Ovary (tissue), 10 donors: ENCODE measurements at places on chromosomes 6 and 20. TPM values are rescaled to one million over a fixed set of nuclear protein-coding genes. Genes with fewer than 3 reads are reported as not detected.

LY6G6D gene
- total RNA-seq = not detected

EFCAB8 gene
- total RNA-seq = not detected

DNA sequence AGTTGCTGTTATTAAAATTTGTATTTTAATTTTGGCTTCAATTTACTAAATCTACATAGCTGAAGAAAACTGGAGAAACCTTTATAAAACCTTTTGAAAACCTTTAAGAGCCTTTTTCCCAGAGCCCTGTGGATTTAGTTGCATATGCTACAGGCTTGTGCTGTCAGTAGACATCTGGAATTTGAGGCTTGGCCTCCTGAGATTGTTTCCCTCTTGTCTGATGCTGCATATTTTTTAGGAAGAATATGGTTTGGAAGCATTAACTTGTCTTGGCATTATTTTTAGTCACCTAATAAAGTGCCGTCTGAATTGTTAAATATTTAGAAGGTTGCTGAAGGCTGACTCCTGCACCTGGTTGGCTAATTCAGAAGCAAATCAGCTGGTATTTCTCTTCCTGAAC is 369.4 kb downstream of the UTRN start:
- H3K4me3 ChIP-seq = no peak overlapping the region
- DNase-seq = no peak
- H3K36me3 ChIP-seq = no peaks in the 10 kb centered on the region
- no peaks in the 10 kb centered on the region for H3K27me3 ChIP-seq

DNA sequence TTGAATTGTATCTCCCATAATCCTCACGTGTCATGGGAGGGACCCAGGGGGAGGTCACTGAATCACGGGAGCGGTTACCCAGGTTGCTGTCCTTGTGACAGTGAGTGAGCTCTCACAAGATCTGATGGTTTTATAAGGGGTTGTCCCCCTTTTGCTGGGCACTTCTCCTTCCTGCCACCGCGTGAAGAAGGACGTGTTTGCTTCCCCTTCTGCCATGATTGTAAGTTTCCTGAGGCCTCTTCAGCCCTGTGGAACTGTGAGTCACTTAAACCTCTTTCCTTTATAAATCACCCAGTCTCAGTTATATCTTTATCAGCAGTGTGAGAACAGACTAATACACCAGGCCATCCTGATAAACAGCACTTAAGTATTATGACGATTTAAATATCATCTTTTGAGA is 9.0 kb upstream of the MRGBP start:
- no peaks in the 10 kb centered on the region for H3K36me3 ChIP-seq
- H3K27me3 ChIP-seq = no peaks in the 10 kb centered on the region
- no peak overlapping the region for H3K4me3 ChIP-seq

- no peaks in the 10 kb centered on the region for H3K27me3 ChIP-seq
- H3K4me1 ChIP-seq = no peaks in the 10 kb centered on the region
Observed at GRCh38 chr20:35257175-35257909, 20.6 kb downstream of the MMP24OS start.

GRCh38 chr20:37775200-37775599 is 81.4 kb downstream of the CTNNBL1 start:
- no peak overlapping the region for H3K4me3 ChIP-seq
- no peaks in the 10 kb centered on the region for H3K4me1 ChIP-seq
- DNase-seq = no peak

WFDC2 gene
- total RNA-seq = 1.6 TPM

- H3K27me3 ChIP-seq = no peaks in the 10 kb centered on the region
- no peak overlapping the region for H3K4me3 ChIP-seq
- no peak for DNase-seq
- no peak overlapping the region for H3K27ac ChIP-seq
Observed at GRCh38 chr6:138261116-138261780, 43.0 kb upstream of the PBOV1 start.

GRCh38 chr6:90160013-90160412 is 136.6 kb downstream of the BACH2 start:
- no peaks in the 10 kb centered on the region for H3K36me3 ChIP-seq
- H3K27me3 ChIP-seq = no peaks in the 10 kb centered on the region
- H3K4me1 ChIP-seq = peaks cover 9% of the 10 kb centered on the region
- no peak overlapping the region for H3K27ac ChIP-seq
- DNase-seq = no peak

DNA sequence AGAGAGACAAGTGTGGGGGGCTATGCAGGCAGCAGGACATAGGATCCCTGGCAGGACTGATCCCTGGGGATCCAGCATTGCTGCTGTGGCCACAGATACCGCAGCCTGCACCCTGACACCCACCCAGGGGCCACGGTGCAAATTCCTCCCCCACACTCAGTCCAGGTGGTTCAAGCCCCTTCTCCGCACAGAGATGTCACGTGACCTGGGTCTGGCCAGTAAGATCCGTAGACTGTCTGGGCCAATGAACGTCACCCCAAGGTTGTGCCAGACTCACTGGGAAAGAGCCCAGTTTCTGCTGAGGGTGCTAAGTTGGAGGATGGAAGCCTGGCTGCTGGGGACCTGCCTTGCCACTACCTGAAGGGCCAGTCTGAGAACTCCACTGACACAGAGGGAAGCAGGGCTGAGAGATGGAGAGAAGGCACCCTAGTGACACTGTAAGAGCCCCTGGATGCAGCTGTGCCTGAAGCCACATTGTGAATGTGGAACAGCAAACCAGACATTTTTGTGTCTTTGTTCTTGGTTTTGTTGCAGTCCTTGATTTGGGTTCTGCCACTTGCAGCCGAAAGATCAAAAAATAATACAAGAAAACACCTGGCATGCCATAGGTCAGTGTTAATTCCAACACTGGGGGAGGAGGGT is 228.6 kb downstream of the PREX1 start:
- no peak overlapping the region for H3K4me3 ChIP-seq
- DNase-seq = peak; percentile 4
- H3K36me3 ChIP-seq = no peaks in the 10 kb centered on the region
- H3K27me3 ChIP-seq = no peaks in the 10 kb centered on the region
- H3K4me1 ChIP-seq = no peaks in the 10 kb centered on the region

GRCh38 chr20:60036746-60037499 is 78.7 kb downstream of the CDH26 start:
- no peaks in the 10 kb centered on the region for H3K36me3 ChIP-seq
- peaks cover 6% of the 10 kb centered on the region for H3K4me1 ChIP-seq

- no peak overlapping the region for H3K4me3 ChIP-seq
- no peaks in the 10 kb centered on the region for H3K36me3 ChIP-seq
- H3K27me3 ChIP-seq = no peaks in the 10 kb centered on the region
- H3K27ac ChIP-seq = no peak overlapping the region
- DNase-seq = no peak
Observed at GRCh38 chr6:106546691-106547414, 82.4 kb downstream of the RTN4IP1 start.

DNA sequence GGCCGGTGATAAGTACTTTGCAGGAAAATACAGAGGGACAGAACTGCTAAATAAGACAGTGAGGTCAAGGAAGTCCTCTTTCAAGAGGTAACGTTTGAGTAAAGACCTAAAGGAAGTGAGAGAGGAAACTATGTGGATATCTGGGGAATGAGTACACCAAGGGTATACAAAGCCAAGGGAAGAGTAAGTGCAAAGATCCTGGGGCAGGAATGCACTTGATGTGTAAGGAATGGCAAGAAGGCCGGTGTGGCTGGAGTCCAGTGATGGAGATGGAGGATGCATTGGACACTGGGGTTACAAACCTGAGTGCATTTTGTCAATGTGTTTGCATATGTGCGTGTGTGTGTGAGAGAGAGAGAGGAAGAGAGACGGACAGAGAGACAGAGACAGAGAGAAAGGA is 32.1 kb upstream of the TGM2 start:
- DNase-seq = no peak
- no peak overlapping the region for H3K4me3 ChIP-seq
- H3K27me3 ChIP-seq = no peaks in the 10 kb centered on the region
- H3K4me1 ChIP-seq = no peaks in the 10 kb centered on the region
- no peaks in the 10 kb centered on the region for H3K36me3 ChIP-seq
- H3K27ac ChIP-seq = no peak overlapping the region

LY6G6F gene
- total RNA-seq = not detected

PCED1A gene
- total RNA-seq = 52.8 TPM

DNA sequence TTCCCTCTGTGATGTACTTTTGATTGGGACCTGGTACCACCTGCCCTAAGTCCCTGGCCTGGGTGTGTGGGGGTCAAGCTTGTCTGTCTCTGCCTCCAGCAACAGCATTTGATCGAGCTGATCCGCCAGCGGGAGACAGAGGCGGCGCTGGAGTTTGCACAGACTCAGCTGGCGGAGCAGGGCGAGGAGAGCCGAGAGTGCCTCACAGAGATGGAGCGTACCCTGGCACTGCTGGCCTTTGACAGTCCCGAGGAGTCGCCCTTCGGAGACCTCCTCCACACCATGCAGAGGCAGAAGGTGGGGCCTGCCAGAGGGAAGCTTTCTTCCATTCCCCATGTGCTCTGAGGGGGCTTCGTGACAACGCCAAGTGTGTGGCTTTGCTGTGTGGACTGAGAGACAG is 5.4 kb downstream of the GID8 start:
- DNase-seq = no peak
- H3K4me1 ChIP-seq = peaks cover 12% of the 10 kb centered on the region
- H3K27me3 ChIP-seq = no peaks in the 10 kb centered on the region
- no peaks in the 10 kb centered on the region for H3K36me3 ChIP-seq
- no peak overlapping the region for H3K4me3 ChIP-seq

GRCh38 chr6:79378957-79379356 is 144.5 kb upstream of the HMGN3 start:
- H3K27me3 ChIP-seq = no peaks in the 10 kb centered on the region
- no peak overlapping the region for H3K4me3 ChIP-seq
- no peaks in the 10 kb centered on the region for H3K36me3 ChIP-seq
- H3K27ac ChIP-seq = no peak overlapping the region
- no peak for DNase-seq

GRCh38 chr6:139982195-139982594 is 607.7 kb upstream of the CITED2 start:
- H3K27ac ChIP-seq = peak overlapping the region; percentile 6
- no peak for DNase-seq
- H3K4me3 ChIP-seq = no peak overlapping the region
- no peaks in the 10 kb centered on the region for H3K36me3 ChIP-seq
- no peaks in the 10 kb centered on the region for H3K27me3 ChIP-seq
- peaks cover 12% of the 10 kb centered on the region for H3K4me1 ChIP-seq

TSBP1 gene
- not detected for total RNA-seq

- H3K4me3 ChIP-seq = peak overlapping the region; percentile 35
- H3K27ac ChIP-seq = no peak overlapping the region
- peaks cover 5% of the 10 kb centered on the region for H3K4me1 ChIP-seq
- DNase-seq = no peak
- no peaks in the 10 kb centered on the region for H3K27me3 ChIP-seq
Observed at GRCh38 chr6:42141603-42142117, 760 bp downstream of the C6orf132 start.
